ENCODE measurements at places on chromosomes 1 and 21.
A peak's percentile ranks its signal among the peaks of the same experiment; 100 is the strongest.

DNA sequence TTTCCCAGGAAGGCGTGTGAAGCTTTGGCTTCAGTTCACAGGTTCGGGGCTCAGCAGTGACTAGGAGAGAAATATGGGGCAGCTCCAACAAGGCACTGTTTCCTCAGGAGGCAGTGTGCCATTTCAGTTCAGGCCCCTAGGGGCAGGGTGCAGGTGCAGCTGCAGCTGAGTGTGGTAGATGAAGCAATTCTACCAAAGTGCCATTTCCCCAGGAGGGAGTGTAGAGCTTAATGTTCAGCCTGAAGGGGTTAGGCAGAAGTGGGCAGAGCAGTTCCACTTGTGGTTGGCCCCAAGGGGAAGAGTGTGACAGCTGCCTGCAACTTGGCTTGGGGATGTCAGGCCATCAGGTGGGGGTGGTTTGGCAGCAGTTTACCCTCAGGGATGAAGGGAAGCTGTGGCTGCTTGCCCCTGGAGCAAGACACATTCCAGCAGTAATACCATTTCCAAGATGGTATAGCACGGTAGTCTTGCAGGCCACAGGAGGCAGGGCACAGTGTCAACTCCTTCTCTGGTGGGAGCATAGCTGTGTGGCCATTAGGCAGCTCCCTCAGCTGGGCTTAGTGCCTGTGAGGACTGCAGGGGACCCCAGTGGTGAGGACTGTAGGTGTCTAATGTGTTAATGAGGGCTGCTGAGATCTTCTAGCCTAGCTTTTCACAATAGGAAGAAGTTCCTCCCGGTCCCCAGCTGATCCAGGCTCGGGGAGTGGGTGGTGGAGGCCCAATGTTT is 34.7 kb downstream of the RGSL1 start:
- no peak for DNase-seq

- DNase-seq, result no peak
Measured at GRCh38 chr1:19250629-19251304, 557 bp downstream of the EMC1 start.

DNA sequence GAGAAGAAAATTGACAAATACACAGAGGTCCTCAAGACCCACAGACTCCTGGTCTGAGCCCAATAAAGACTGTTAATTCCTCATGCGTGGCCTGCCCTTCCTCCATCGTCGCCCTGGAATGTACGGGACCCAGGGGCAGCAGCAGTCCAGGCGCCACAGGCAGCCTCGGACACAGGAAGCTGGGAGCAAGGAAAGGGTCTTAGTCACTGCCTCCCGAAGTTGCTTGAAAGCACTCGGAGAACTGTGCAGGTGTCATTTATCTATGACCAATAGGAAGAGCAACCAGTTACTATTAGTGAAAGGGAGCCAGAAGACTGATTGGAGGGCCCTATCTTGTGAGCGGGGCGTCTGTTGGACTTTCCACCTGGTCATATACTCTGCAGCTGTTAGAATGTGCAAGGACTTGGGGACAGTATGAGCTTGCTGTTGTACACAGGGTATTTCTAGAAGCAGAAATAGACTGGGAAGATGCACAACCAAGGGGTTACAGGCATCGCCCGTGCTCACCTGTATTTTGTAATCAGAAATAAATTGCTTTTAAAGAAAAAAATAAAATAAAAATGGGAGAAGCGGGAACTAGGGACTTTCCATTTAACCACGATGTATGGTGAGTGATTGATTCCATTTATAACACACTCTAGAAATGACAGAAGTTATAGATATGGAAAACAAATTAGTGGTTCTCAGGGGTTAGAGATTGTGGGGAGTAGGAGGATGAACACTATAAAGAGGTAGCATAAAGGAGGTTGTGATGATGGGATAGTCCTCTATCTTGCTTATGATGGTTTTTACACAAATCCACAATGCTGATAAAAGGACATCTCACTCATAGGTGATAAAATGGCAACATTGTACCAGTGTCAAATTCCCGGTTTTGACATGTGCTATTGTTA is 244.7 kb downstream of the MRPL39 start:
- no peak for DNase-seq

- DNase-seq, result no peak
Measured at GRCh38 chr1:39711104-39711965, 20.1 kb upstream of the HPCAL4 start.

DNA sequence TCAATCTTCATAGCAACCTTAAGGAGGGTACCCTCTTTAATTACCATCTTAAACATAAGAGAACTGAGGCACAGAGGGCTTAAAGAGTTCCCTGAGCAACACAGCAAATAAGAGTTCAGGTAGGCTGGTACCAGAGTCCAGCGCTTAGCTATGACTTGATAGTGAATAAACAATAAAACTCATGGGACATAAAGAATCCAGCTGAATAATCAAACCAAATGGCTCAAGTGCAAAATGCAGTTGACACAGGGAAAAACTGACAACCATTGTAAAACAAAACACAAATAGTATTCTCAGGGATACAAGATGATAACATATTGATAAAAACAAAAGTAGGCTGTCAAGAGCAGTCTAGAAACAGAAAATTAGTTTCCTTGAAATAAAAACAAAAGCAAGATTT is 176.9 kb upstream of the HMGB4 start:
- DNase-seq, result no peak

DNA sequence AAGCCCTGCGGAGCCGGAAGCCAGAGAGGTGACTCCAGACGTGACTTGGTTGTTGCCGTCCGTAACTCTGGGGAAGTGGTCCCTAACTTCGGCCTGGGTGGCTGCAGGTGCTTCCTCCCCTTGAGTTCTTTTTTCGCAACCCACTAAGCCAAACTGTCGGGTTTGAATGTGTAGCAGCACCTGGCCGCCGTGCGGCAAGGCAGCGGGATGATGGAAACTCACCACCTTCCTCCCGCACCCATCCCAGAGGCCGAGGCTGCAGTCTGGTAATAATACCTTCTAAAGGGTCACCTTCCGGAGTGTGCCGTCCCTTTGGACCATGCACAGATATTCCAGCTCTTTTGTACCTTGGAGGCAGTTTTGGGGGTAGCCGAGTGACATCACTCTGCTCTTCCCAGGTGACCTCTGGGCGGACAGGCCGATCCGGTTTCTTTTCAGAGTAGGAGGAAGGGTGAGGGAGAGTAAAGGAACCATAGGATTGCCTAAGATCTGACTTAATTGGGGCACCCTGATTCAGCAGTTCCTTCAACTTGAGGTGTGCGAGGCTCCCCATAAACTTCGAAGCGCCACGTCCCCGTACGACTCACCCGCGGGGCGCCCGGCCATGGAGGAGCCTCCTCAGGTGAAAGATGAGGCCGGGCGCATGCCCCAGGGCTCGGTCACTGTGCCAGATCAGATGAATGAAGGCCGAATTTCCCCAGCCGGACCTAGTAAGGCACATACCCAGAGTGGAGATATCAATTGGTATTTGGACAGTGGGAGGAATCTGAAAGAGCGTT is 1.0 kb downstream of the KCNK1 start:
- DNase-seq, result no peak

DNA sequence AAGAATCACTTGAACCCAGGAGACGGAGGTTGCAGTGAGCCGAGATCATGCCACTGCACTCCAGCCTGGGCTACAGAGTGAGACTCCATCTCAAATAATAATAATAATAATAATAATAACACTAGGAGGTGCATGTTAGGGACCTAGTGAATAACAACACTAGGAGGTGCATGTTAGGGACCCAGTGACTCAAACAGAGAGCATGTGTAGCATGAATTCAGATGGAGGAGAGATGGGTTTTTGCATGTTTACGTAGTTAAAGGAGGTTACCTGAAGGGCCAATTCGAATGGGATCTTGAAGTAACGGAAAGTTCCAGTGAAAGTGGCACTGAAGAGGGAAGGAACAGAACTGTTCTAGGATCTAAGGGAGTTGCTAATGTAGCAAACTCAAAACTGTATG is 7.1 kb upstream of the KCNK1 start:
- DNase-seq, result no peak

GRCh38 chr1:225446595-225446960 is 18.7 kb upstream of the LBR start:
- DNase-seq, result no peak

- no peak for DNase-seq
Measured at GRCh38 chr1:203528976-203529835, 35.3 kb downstream of the OPTC start.

- no peak for DNase-seq
Measured at GRCh38 chr1:30034627-30035521, 688.5 kb downstream of the MATN1 start.

DNA sequence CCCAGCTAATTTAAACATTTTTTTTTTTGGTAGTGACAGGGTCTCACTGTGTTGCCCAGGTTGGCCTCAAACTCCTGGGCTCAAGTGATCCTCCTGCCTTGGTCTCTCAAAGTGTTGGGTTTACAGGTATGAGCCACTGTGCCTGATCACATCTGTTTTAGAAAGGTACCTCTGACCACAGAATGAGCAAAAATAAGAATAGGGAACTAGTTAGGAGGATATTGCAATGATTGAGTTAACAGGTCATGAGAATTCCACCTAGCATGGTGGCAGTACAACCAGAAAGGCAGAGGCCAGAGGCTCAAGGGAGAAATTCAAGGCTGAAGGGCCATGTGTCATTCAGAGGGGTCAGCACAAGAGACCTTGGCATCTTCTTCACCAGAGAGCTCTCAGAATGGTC is 49.6 kb downstream of the ELAPOR1 start:
- no peak for DNase-seq

DNA sequence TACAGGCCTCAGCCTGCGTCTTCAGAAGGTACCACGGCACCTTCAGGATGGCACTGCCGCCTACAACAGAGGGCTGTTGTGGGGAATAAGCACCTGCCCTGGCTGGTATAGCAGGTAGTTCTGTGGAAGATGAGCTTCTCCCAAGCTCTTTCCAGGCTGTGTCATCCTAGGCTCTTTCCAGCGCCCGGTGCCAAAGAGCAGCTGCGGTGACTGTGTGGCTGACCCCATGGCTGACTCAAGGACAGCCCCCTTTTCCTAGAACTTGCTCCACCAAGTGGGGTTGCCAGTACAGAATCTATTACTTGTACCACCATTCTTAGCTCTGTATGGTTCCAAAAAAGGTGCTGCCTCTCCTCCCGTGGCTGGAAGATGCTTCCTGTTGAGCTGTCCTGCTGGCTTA is 21.9 kb upstream of the EVA1B start:
- no peak for DNase-seq

- peak; percentile 10 for DNase-seq
Measured at GRCh38 chr1:44672254-44672955, 1.9 kb downstream of the TMEM53 start.

DNA sequence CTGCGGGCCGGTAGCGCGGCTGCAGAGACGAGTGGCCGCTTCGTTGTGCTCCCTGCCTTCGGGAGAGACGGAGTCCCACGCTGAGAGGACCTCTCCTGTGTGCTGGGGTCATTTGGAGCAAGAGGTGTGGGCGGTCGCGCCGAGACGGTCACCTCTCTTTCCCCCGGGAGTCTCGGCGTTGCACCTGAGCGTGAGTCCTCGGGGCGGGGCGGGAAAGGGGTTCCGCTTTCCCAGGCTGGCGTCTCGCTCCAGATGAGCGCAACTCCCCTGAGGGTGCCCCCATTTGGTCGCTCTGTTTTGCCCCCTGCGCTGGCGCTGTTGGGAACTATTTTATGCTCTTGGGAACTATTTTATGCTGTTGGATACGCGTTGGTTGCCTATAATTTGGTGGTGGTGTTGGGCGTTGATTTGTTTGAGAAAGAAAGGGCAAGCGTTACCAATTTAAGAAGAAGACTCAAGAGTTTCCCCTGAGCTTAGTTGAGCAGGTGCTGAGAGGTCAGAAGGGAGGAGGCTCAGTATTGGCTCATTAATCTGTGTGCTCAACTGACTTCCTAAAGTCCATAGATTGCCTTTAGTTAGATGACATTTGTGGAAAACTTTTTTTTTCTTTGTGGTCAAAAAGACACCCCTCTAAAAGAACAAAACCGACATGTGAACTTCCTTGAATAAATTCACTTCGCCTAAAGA is 683 bp downstream of the LRRC8B start:
- peak; percentile 24 for DNase-seq

GRCh38 chr1:5950201-5950895 is 41.9 kb downstream of the NPHP4 start:
- no peak for DNase-seq

DNA sequence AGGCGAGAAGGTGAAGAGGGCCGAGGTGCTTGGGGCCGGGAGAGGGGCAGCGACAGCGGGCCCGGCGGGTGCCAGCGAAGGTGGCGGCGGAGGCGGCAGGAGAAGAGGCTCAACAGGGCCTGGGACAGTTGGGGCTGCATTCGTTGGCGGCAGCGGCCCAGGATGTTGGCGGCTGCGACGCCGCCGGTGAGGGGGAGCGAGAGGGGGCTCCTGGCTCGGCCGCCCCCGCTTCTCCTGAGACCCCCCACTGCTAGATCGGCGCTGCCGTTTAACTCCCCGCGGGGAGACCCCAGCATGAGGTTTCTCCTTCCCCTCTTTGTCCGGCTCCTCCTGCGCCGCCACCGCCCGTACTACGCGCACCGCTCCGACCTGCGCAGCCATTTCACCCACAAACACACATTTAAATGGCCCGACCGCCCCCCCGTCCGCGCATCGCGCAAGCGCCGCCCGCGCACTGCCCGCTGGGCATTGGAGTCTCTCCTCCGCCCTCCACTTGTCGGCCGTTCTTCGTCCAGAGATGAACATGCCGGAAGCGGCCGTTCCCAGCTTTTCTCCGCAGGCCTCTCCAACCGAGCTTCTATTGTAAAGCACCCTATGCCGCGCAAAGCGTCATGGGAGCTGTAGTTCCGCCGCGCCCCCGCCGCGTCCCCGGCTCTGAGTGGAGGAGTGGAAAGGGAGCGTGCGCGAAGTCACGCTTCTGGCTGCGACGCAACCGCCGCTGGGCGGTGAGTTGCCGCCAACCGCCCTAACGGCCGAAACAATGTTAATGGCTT is at the start of gene RSBN1:
Gene RSBN1, minus strand, starts transcription at position 589 of the 773 bp plus-strand sequence. Its CDS starts 64 bp downstream, at position 525.
- peak; percentile 99 for DNase-seq

GRCh38 chr1:44848456-44849181 is 5.6 kb upstream of the PTCH2 start:
- no peak for DNase-seq

- no peak for DNase-seq
Measured at GRCh38 chr1:32486463-32487113, 21.7 kb downstream of the ZBTB8B start.

- no peak for DNase-seq
Measured at GRCh38 chr1:203439131-203439730, 36.4 kb upstream of the PRELP start.

- DNase-seq, result no peak
Measured at GRCh38 chr1:7703321-7704213, 67.5 kb upstream of the VAMP3 start.

GRCh38 chr1:65953170-65953569 is 160.5 kb downstream of the PDE4B start:
- no peak for DNase-seq

DNA sequence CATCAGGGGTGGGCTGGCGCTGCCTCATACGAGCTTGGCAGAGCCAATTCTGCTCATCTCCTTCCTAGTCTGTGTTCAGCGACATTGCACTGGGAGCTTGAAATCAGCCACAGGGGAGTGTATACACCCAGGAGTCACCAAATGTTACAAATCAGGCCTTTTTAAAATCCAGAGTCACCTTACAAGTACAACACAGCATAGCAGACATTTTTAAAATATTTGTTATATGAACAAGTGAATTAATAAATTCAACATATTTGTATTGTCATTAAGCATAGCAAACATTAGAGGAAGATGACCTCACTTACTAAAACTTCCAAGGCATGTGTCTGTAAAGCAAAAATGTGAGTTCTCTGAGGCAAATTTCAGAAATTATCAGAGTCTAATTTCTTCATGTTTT is 210.0 kb downstream of the HLX start:
- no peak for DNase-seq
